ENCODE measurements at places on chromosomes 11 and 22.

GRCh38 chr11:64388894-64389293 is 29.9 kb downstream of the RPS6KA4 start:
- DNase-seq, result no peak

DNA sequence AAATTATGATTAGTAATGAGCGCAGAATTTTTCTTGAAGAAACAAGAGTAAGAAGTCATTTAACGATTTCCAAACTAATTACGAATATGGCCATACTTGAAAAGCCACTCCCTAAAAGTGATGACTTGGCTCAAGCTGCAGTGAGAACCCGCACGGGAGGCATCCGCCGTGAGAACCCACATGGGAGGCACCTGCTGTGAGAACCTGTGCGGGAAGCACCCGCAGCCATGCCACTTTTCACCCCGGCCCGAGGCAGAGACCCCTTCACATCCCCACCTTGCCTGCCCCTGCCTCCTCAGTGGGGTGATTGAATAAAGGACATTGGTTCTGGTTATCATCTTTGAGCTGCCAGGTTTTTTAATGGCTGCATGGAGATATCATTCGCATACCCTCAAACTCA is 89.7 kb downstream of the BRD1 start:
- no peak for DNase-seq

- DNase-seq, result peak; percentile 72
Observed at GRCh38 chr11:118572061-118572980, at the start of gene ARCN1. Gene ARCN1, plus strand, starts transcription at chr11:118572409. Its CDS starts 139 bp downstream, at chr11:118572548.

DNA sequence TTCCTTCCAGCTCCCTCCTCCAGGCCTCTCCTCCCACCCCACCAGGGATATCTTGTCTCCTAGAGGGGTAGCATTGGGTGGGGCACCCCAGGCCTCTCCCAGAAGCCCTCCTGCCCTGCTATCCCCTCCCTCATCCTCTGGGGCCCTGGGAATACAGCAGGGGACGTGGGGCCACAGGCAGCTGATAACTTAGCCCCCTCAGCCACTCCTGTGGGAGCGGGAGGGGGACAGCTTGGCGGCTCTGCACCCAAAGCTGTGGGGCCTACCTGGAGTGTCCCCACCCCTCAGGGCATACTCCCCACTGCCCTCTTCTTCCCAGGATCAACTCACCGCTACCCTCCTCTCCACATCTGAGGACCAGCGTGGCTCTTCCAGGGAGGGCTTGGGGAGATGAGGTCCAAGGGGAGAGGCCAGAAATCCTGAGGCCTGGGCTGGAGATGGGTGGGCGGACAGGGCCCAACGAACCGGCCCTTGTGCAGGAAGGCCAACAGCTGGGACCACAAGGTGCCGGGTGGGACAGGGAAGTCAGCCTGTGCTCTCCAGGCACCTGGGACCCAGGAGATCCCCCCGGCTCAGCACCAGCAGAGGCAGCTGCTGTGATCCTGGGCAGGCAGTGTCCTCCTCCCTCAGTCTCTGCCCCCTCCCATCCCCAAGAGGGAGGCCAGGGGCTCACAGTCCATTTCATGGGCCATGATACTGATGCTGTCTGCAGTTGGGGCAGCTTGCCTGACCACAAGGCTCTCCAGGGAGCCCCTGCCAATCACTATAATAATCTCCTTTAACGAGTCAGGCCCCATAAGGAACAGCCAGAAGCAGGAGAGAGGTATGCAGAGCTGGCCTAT is 23.2 kb downstream of the NEAT1 start:
- peak; percentile 11 for DNase-seq

GRCh38 chr11:73596547-73596946 is 1.4 kb downstream of the FAM168A start:
- no peak for DNase-seq

DNA sequence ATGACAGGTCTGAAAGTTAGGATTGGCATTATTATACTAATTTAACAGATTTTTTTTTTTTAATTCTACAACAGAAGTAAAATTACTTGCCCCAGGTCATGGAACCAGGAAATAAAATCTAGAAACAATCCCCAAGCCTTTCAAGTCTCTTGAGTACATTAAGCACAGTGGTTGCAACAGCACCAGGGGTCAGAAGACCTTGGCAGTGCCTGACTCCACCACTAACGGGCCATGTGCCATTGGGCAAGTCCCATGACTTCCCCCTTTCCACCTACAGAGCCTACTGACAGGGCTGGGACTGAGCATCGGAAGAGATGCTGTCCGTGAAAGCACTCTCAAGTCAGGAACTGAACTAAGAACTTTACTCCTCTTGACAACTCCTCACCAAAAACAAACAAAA is 98.6 kb upstream of the AKIP1 start:
- DNase-seq, result no peak

GRCh38 chr11:65817312-65817834 is 16.4 kb upstream of the SNX32 start:
- no peak for DNase-seq

GRCh38 chr22:22938672-22939587 is 51.3 kb downstream of the IGLL5 start:
- DNase-seq, result no peak

Data from activated CD8-positive, alpha-beta memory T cell treated with anti-CD3 and anti-CD28 coated beads, Interleukin-2, amount 50 U/mL, for 4 hours (primary cell).